ENCODE measurements at places on chromosomes 3 and 15. TPM values are rescaled to one million over a fixed set of nuclear protein-coding genes. Genes with fewer than 3 reads are reported as not detected.
A peak's percentile ranks its signal among the peaks of the same experiment; 100 is the strongest.

DNA sequence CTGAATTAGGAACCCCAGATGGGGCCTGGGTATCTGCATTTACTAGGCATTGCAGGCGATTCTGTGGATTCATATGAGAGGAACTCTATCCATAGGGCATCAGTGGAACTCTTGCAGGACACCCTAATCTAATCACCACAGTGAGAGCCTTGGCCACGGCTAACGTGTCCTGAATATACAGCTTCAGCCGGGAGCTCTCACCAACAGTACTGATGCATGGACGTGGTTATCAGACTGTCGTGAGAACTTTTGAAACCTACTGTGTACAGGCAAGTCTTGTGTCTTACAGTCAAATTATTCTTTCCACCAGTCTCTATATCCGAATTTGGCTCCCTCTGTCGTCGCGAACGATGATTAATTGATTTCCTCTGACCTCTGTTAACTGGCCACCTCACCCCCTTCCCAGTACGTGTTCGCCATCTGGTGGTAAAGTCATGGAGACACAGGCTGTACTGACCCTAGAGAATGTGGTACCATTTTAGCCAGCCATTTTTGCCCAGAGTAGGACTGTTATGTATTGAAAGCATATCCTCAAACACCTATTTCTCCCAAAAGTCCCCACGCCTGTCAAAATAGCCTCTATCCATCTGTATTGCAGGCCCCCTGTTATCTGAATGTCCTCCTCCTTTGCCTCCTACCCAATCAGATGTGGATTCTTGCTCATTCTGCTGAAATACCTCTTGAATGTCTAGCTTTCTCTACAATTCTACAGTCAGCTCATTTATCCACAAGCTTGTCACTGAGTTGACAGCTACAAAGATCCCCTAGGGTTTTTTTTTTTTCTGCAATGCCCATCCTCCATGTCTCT, 39.7 kb downstream of the GLDN start:
- peak; percentile 55 for DNase-seq

GRCh38 chr3:69594286-69594685, 145.0 kb upstream of the MITF start:
- no peak for DNase-seq

DNA sequence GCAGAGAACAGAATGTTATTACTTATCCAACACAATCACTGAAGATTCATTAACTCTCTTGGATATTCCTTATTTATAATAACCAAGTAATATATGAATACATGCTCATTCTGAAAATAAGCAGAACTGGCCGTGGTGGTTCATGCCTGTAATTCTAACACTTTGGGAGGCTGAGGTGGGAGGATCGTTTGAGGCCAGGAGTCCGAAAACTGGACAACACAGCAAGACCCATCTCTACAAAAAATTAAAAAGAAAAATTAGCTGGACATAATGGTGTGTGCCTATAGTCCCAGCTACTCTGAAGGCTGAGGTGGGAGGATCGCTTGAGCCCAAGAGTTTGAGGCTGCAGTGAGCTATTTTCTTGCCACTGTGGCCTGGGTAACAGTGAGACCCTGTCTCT, 25.9 kb downstream of the RNF168 start:
- DNase-seq, result no peak

Gene SEC62
- 20.8 TPM for total RNA-seq

Gene TGM4
- 0.13 TPM for total RNA-seq

Data from dermis microvascular lymphatic vessel endothelial cell (primary cell).